Naive B cell (primary cell): ENCODE measurements at places on chromosomes 16 and 17. TPM values are rescaled to one million over a fixed set of nuclear protein-coding genes. Genes with fewer than 3 reads are reported as not detected.

Gene SLFN14
- polyA plus RNA-seq: not detected

Gene IRX6
- not detected for polyA plus RNA-seq

DNA sequence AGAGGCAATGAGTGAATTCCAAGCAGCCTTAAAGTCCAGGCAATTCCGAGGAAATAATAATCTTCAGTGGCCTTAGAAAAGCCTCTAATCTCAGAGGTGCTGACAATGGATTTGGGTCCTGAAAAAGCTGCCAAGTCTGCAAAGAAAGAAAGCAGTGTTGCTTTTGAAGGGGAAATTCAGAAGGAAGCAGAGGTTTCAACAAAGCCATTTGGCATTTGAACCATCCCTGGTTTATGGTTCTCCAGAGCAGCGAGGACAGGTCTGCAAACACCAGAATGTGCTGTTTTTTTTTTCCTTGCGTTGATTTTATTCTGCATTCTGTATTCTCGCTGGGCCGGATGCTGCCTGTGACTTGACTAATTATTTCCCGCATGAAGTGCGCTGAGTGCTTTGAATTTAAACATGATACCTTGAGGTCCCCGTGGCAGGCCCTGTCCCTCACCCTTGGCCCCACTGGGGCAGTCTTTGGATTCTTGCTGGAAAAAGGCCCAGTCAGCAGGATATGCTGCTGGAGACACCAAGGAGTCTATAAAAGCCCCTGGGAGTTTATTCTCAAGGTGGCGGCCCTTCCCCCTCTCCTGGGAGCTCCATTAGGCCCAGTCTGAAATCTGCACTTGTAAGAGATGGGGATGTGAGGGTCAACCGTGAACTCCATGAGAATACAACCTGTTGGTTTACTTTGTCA, 338.3 kb downstream of the HAPSTR1 start:
- no peaks in the 10 kb centered on the region for H3K36me3 ChIP-seq
- H3K27me3 ChIP-seq: no peaks in the 10 kb centered on the region
- no peaks in the 10 kb centered on the region for H3K4me1 ChIP-seq
- no peak for DNase-seq
- no peak overlapping the region for H3K4me3 ChIP-seq

DNA sequence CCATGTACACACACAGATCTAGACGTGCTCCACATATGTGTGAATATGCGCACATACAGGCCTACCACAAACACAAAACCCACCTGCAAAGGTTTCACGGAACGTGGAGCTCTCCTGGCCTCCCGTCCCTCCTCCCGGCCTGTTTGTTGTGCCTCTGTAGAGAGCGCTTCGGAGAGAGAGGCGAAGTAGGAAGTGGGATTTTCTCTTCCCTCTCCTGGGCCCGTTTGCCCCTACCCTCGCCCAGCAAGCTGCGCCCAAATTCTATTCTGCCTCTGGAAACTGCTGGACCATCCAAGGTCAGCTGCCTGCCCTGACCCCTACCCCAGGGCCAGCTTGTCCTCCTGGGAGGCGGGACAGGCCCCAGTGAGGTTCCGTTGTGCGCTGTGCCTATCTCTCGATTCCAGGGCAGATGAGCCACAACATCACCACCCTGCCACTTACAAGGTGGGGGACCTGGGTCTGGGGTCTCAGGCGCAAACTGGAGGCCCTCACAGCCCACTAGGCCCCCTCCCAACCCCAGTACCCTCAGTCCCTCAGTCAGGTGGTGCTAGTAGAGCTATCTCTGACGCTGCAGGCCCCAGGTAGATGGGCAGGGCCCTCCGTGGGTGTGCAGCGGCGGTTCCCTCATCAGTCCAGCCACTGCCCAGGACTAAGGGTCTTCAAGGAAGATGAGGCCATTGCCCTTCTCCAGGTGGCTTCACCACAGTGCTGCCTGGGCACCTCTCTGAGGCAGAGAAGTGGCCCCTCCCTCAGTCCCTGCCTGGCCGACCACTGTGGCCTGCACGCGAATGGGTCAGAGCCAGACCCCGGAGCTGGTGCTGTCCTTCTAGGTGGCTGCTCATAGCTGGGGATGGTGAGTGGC, 54.2 kb downstream of the BEAN1 start:
- H3K36me3 ChIP-seq: no peaks in the 10 kb centered on the region
- H3K27me3 ChIP-seq: peaks cover 13% of the 10 kb centered on the region
- no peak overlapping the region for H3K4me3 ChIP-seq
- H3K27ac ChIP-seq: no peak overlapping the region

GRCh38 chr17:80880648-80880985, 111.0 kb upstream of the CHMP6 start:
- no peak for DNase-seq
- no peaks in the 10 kb centered on the region for H3K27me3 ChIP-seq
- no peak overlapping the region for H3K4me3 ChIP-seq
- no peak overlapping the region for H3K27ac ChIP-seq
